Small intestine (tissue), 16 donors: ENCODE measurements at places on chromosomes 5 and 9. TPM values are rescaled to one million over a fixed set of nuclear protein-coding genes. Genes with fewer than 3 reads are reported as not detected.

The ANP32B gene
- polyA plus RNA-seq, result 263 TPM

The ACOT12 gene
- not detected for polyA plus RNA-seq

The RGMB gene
- polyA plus RNA-seq, result 3.6 TPM

The ORM2 gene
- 0.28 TPM for polyA plus RNA-seq

The NME5 gene
- polyA plus RNA-seq, result 1.8 TPM

The KLF9 gene
- polyA plus RNA-seq, result 33.7 TPM

The NR4A3 gene
- polyA plus RNA-seq, result 0.28 TPM

The C9orf43 gene
- 0.81 TPM for polyA plus RNA-seq

The SHB gene
- polyA plus RNA-seq, result 8.9 TPM

The RASGRF2 gene
- polyA plus RNA-seq, result 3.0 TPM

The SPINK4 gene
- polyA plus RNA-seq, result 659 TPM

GRCh38 chr9:3936520-3937235 is 363.2 kb downstream of the GLIS3 start:
- H3K4me1 ChIP-seq, result no peaks in the 10 kb centered on the region
- no peak overlapping the region for H3K4me3 ChIP-seq
- DNase-seq, result no peak
- no peaks in the 10 kb centered on the region for H3K27me3 ChIP-seq

- peaks cover 10% of the 10 kb centered on the region for H3K4me1 ChIP-seq
- DNase-seq, result no peak
- H3K36me3 ChIP-seq, result no peaks in the 10 kb centered on the region
Observed at GRCh38 chr9:86122311-86122710, 23.0 kb upstream of the GOLM1 start.

DNA sequence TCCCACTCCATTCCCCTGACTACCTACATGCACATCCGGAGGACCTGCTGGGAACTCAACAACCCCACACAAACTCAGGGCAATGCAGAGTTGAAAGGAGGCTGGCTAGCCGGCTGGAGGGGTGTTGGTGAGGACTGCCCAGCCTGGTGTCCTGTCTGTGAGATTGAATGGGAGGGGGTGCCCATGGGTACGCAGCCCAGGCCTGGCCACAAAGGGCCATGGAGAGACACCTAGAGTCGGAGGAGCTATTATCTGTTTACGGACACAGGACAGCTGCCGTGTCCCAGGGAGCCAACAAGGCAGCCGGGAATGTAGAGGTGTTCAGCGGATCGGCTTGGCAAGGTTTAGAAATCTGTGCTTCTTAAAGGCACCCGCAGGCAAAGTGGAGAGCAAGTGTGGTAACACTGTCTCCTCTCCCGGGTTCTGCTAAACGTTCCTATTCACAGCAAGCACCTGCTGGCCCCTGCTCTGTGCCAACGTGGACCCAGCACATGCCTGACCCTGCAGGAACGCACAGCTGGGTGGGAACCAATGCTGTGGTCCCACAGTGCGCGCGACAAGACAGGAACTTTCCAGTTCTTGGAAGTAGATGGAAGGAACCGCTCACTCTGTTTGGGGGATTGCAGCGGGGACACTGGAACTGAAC is 166.7 kb downstream of the DAB2IP start:
- H3K4me1 ChIP-seq, result no peaks in the 10 kb centered on the region
- H3K27me3 ChIP-seq, result no peaks in the 10 kb centered on the region
- no peak for DNase-seq
- no peak overlapping the region for H3K27ac ChIP-seq
- H3K36me3 ChIP-seq, result no peaks in the 10 kb centered on the region

- peaks cover 8% of the 10 kb centered on the region for H3K4me1 ChIP-seq
- no peak overlapping the region for H3K27ac ChIP-seq
- H3K36me3 ChIP-seq, result no peaks in the 10 kb centered on the region
- peak; percentile 26 for DNase-seq
- peak overlapping the region; percentile 26 for H3K4me3 ChIP-seq
Observed at GRCh38 chr9:1051584-1052275, 1.6 kb downstream of the DMRT2 start.

DNA sequence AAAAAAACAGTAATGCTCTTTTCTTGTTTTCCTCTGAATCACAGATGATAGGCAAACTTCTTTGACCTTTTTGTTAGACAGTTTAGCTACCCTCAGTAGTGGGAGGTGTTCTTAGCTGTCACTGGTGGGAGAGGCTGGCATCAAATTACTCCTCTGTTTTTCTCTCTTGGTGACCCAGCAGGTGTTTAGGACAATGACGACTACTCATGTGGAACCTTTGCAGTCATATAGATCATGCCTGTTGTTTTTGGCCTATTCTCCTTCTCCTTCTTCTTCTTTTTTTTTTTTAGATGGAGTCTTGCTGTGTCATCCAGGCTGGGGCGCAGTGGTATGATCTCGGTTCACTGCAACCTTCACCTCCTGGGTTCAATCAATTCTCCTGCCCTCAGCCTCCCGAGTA is 15.4 kb upstream of the NPR2 start:
- H3K27ac ChIP-seq, result no peak overlapping the region
- no peaks in the 10 kb centered on the region for H3K27me3 ChIP-seq
- H3K4me3 ChIP-seq, result no peak overlapping the region
- H3K36me3 ChIP-seq, result peaks cover 9% of the 10 kb centered on the region
- DNase-seq, result no peak

DNA sequence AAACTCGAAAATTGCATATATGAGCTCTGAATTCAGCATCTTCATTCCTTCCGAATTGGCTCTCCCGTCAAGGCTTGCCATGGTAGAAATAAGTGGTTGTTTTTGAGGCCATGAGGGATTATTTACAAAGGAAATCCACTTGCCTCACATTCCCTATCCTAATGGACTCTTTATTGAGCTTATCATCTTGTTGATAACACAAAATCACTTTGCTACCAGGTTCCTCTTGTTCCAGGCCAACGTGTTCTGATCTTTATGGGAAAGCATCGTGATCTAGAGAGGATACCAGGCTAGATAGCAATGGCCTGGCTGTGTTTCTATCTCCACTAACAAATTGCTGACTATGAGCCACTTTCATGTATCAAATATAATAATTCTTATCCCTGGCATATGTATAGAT is 811.7 kb downstream of the TLR4 start:
- no peak for DNase-seq
- no peak overlapping the region for H3K27ac ChIP-seq
- H3K4me1 ChIP-seq, result no peaks in the 10 kb centered on the region

GRCh38 chr9:108722396-108722795 is 133.4 kb downstream of the ACTL7B start:
- H3K27ac ChIP-seq, result no peak overlapping the region
- no peak overlapping the region for H3K4me3 ChIP-seq
- no peaks in the 10 kb centered on the region for H3K36me3 ChIP-seq
- no peak for DNase-seq
- H3K27me3 ChIP-seq, result no peaks in the 10 kb centered on the region
- no peaks in the 10 kb centered on the region for H3K4me1 ChIP-seq

GRCh38 chr5:102483736-102484135 is 15.1 kb downstream of the SLCO6A1 start:
- H3K4me3 ChIP-seq, result no peak overlapping the region
- H3K4me1 ChIP-seq, result no peaks in the 10 kb centered on the region

GRCh38 chr9:112028242-112029221 is 131.9 kb downstream of the UGCG start:
- no peaks in the 10 kb centered on the region for H3K36me3 ChIP-seq
- no peak for DNase-seq
- H3K27me3 ChIP-seq, result no peaks in the 10 kb centered on the region
- H3K4me1 ChIP-seq, result no peaks in the 10 kb centered on the region
- no peak overlapping the region for H3K27ac ChIP-seq

DNA sequence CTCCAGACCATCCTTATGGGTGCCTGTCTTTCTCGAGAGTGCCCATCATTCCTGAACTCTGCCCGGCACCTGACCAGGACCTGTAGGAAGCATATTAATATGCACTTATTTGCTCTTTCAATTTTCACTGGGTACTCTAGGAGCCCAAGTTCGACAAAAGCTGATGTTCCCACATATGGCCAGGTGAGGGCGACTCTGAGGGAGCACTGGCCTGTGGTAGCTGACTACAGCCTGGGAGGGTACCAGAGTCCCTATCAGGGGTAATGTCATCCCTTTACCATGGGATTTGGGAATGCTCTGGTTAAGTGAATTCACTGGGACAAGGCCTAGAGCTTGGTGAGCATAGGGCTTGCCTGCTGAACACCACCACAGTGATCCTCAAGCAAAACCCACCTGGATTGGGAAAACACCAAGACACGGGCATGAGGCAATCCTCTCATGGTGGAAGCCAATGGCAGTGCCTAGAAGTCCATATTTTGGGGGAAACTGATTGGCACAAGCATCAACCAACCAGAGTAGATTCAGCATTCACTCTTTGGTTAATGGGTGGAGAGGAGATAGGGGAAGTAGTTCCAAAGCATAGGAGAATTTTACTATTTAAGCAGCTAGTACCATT is 112.2 kb downstream of the MTX3 start:
- no peak for DNase-seq
- H3K27ac ChIP-seq, result no peak overlapping the region
- no peaks in the 10 kb centered on the region for H3K36me3 ChIP-seq

DNA sequence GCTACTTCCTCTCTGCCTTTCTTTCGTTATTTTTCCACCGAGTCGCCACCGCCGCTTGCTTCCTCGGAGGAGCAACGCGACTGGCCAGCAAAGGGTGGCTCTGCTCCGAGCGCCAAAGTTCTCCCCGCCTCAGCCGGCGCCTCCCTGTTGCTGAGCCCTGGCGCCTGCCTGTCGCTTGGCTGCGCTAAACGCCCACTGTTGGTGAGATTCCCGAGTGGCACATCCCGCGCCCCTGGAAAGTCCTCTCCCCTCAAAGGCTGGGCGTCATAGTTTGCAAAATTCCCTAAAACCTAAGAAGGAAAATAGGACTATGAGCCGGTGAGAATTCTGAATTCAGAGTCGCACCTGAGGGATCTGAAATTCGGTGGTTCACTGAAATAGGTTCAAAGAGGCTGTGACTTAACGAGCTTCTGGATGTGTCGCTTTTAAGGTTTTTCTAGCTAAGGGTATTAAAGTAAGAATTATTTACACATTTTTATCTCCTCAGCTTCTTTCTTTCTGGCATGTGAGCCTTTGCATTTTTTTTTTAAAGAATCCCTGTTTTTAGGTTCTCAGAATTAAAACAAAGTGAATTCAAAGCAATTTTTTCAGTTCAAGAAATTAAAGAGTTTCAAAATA is at the start of gene GRIN3A:
TSS of gene GRIN3A (minus strand) at position 82 of the 618 bp plus-strand sequence. CDS start 668 bp downstream, outside the sequence.
- H3K27me3 ChIP-seq, result peaks cover 16% of the 10 kb centered on the region
- no peak within 1 kb of the TSS for H3K27ac ChIP-seq
- peak; percentile 13 for DNase-seq
- no peaks in the 10 kb centered on the region for H3K36me3 ChIP-seq

GRCh38 chr9:21507483-21507790 is 25.3 kb upstream of the IFNE start:
- DNase-seq, result no peak
- no peak overlapping the region for H3K27ac ChIP-seq
- H3K4me1 ChIP-seq, result no peaks in the 10 kb centered on the region
- H3K36me3 ChIP-seq, result peaks cover 2% of the 10 kb centered on the region
- no peaks in the 10 kb centered on the region for H3K27me3 ChIP-seq

GRCh38 chr9:95508242-95508967 is 8.4 kb downstream of the PTCH1 start:
- H3K27me3 ChIP-seq, result no peaks in the 10 kb centered on the region
- H3K36me3 ChIP-seq, result peaks cover 2% of the 10 kb centered on the region
- H3K27ac ChIP-seq, result peak overlapping the region; percentile 92
- no peaks in the 10 kb centered on the region for H3K4me1 ChIP-seq
- DNase-seq, result no peak

- H3K27ac ChIP-seq, result no peak overlapping the region
- H3K27me3 ChIP-seq, result peaks cover 9% of the 10 kb centered on the region
- DNase-seq, result no peak
- H3K4me3 ChIP-seq, result no peak overlapping the region
Observed at GRCh38 chr5:1648806-1649205, 125.0 kb upstream of the LPCAT1 start.

- DNase-seq, result peak; percentile 49
- no peak overlapping the region for H3K27ac ChIP-seq
- no peaks in the 10 kb centered on the region for H3K27me3 ChIP-seq
- peaks cover 22% of the 10 kb centered on the region for H3K4me1 ChIP-seq
- H3K36me3 ChIP-seq, result no peaks in the 10 kb centered on the region
Observed at GRCh38 chr9:125631391-125632085, 75.5 kb downstream of the MAPKAP1 start.

DNA sequence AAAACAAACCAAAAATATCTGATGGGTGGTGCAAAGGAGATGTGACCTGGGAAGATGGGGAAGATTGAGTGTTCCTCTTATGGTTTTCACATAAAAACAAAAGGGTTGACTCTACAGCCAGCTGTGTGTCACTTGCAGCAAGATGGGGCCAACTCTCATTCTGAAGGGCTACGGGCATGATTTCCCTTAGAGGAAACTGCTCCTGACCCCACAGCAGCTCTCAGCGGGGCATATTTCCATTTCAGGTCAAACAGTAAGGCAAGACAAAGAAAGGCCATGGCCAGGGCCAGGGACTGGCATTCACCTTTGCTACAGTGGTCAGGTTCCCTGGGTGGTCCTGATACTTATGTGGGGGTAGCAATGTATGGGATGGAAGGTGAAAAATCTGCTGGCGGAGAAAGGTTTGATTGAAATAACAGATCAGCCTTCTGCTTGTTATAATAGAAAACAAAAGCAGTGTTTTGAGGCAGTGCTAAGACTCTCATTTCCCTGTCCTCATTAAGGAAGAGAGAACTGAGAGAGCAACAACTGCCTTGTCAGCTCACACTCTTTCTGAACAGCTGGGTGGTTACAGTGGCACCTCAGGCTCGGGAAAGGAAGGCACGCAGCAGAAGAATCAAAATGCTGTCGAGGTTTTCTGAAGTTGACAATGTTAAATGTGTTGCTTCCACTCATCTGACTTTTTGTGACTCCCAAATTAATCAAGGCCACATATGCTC is 120.7 kb upstream of the PCA3 start:
- DNase-seq, result no peak
- H3K27me3 ChIP-seq, result no peaks in the 10 kb centered on the region

DNA sequence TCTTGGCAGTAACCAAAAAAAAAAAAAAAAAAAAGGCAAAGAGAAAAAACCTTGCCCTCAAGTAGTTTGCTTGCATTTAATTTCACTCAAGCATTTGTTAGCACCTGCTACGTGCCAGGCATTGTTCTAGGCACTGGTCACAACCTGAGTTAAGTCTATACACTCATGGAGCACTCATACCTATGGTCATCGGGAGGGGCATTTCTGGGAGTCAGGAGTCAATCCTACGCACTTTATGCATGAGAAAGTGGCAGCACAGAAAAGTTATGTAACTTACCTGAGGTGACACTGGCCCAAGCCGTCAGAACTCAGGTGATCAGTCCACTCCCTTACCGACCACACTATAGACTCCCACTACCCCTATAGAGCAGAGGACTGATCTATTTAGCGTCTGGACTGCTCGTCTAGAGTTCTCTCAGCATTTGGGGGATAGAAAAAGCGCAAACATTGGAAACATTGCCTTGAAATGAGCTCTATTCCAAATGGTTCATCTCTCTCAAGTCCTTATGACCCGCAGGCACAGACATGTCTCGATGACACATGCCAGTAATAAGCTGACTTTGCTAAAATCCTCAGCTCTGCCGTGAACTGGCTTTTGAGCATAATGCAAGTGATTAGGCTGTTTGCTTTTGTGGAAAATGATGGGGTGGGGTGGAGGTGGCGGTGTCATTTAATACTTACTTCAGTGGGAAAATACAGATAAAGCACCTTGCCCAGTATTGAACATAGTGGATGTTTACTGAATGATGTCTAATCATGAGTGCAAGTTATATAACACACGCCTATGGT is 160.2 kb downstream of the ARHGEF28 start:
- H3K4me3 ChIP-seq, result no peak overlapping the region
- H3K27me3 ChIP-seq, result no peaks in the 10 kb centered on the region
- peak overlapping the region; percentile 36 for H3K27ac ChIP-seq
- peak; percentile 58 for DNase-seq
- no peaks in the 10 kb centered on the region for H3K4me1 ChIP-seq
